ENCODE measurements at places on chromosomes 11 and 22. TPM values are rescaled to one million over a fixed set of nuclear protein-coding genes. Genes with fewer than 3 reads are reported as not detected.

The KDM4E gene
- not detected for total RNA-seq

The MUC5AC gene
- not detected for total RNA-seq

The MAPK8IP1 gene
- 4.2 TPM for total RNA-seq

The BUD13 gene
- total RNA-seq = 31.9 TPM

The DTX4 gene
- total RNA-seq = 6.9 TPM

The ZNHIT2 gene
- 5.7 TPM for total RNA-seq

The ANO3 gene
- 0.44 TPM for total RNA-seq

The OTOG gene
- not detected for total RNA-seq

The SPI1 gene
- total RNA-seq = not detected

The CD3G gene
- not detected for total RNA-seq

The GNG3 gene
- not detected for total RNA-seq

The GLB1L2 gene
- total RNA-seq = 0.27 TPM

The CEND1 gene
- total RNA-seq = not detected

The HMOX1 gene
- total RNA-seq = 54.1 TPM

The TH gene
- not detected for total RNA-seq

The PGA3 gene
- not detected for total RNA-seq

The MAJIN gene
- not detected for total RNA-seq

The TCF20 gene
- total RNA-seq = 23.7 TPM

The HBG1 gene
- not detected for total RNA-seq

The FOXRED2 gene
- total RNA-seq = 20.8 TPM

The UCP2 gene
- total RNA-seq = 3.2 TPM

The UBTFL1 gene
- total RNA-seq = not detected

The UPK3A gene
- total RNA-seq = 10.5 TPM

The USP2 gene
- total RNA-seq = 7.2 TPM

The OR5B21 gene
- not detected for total RNA-seq

The TPH1 gene
- total RNA-seq = 0.53 TPM

The ZNF280B gene
- total RNA-seq = 3.7 TPM

The LDHAL6A gene
- total RNA-seq = not detected

The HPS5 gene
- 25.5 TPM for total RNA-seq

The TST gene
- 44.6 TPM for total RNA-seq

The GPR83 gene
- total RNA-seq = 0.10 TPM

The NOL12 gene
- total RNA-seq = 31.4 TPM

The KRTAP5-9 gene
- total RNA-seq = not detected

The FGF19 gene
- not detected for total RNA-seq

The ETS1 gene
- total RNA-seq = 0.18 TPM

The TYR gene
- not detected for total RNA-seq

The OR4D5 gene
- total RNA-seq = not detected

The JOSD1 gene
- 30.6 TPM for total RNA-seq

The AGBL2 gene
- total RNA-seq = 0.67 TPM

The OR52N4 gene
- total RNA-seq = not detected

The ZNF215 gene
- total RNA-seq = not detected

The VSTM5 gene
- not detected for total RNA-seq

The HEPHL1 gene
- total RNA-seq = 0.07 TPM

The DDTL gene
- total RNA-seq = not detected

The TPBGL gene
- total RNA-seq = not detected

The A4GALT gene
- not detected for total RNA-seq

The PRODH gene
- total RNA-seq = not detected

The EWSR1 gene
- total RNA-seq = 167 TPM

The APOBEC3F gene
- total RNA-seq = 2.9 TPM

The SYCE3 gene
- not detected for total RNA-seq

The OR52I1 gene
- total RNA-seq = not detected
